ENCODE measurements at places on chromosomes 13 and 19. TPM values are rescaled to one million over a fixed set of nuclear protein-coding genes. Genes with fewer than 3 reads are reported as not detected.

The POGLUT2 gene
- 20.9 TPM for total RNA-seq

The KLK12 gene
- not detected for total RNA-seq

The P2RY11 gene
- 2.3 TPM for total RNA-seq

The SIGLECL1 gene
- total RNA-seq = not detected

The ZGLP1 gene
- 0.79 TPM for total RNA-seq

The HPN gene
- not detected for total RNA-seq

The ZNF429 gene
- total RNA-seq = 1.7 TPM

All from thoracic aorta endothelial cell (primary cell).